ENCODE measurements at places on chromosomes 13 and 19.
A peak's percentile ranks its signal among the peaks of the same experiment; 100 is the strongest.

DNA sequence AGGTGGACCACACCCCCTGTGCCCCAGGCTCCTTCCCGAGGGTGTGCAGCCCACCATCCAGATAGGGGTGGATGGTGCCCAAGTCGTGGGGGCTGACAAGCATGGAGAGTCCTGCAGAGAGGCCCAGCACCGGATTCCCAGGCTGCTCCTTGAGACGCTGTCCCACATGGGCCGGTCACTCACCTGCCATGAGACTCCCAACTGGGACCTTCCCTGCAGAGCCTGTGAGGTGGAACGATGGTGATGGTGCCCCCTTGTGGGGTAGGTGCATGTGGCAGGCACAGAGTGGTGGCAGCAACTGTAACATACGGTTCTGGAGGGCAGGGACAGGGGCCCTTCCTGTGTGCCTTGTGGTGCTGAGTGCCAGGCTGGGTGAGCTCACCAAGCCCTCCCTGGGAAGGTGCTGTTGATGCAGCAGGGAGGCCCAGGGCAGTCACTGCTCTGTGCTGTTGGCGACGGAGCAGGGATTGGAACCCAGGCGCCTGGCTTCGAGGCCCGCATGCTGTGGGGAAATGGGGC lies 33.1 kb downstream of the PPP1R37 start:
- DNase-seq = peak; percentile 26

- no peak for DNase-seq
These were observed 39.5 kb downstream of the DHRS12 start for GRCh38 chr13:51764184-51765141.

- DNase-seq = no peak
These were observed 47.3 kb upstream of the NPAS1 start for GRCh38 chr19:46972311-46972710.

DNA sequence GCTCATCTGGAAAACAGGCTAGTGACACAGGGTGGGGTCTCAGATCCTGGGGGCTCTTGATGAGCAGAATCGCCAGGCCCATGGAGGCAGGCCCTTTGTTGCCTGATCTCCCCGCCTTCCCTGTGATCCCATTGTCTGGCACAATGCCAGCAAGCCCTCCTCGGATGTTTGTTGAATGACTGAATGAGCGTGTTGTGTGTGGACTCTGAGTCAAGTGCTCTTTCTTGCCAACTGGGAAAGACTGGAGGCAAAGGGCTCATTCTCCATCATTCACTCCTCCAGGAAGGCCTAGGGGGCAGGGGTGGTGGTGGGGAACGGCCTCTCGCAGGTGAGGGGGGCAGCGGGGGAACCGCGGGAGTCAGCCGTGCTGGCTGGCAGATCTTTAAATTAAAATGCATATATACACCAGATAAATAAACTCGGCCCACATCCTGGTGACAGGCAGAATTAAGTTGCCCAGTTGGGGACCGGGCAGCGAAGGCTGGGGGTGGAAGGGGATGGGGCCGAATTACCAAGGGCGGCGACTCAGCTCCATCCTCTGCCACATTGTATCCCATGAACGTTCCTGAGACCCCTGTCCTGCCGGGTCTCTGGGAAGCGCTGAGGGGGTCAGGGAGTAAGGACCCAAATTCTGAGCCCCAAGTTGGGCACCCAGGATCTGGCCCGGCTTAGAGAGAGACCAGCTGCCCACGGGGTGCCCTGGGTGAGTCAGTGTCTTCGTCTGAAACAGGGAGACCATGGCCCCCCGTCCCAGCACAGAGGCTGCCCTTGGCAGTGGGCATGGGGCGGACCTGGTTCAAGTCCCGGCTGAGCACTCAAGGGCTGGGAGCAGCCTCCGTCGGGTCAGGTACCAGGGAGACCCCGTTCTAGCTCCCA lies 24.5 kb downstream of the EFNA2 start:
- DNase-seq = no peak

DNA sequence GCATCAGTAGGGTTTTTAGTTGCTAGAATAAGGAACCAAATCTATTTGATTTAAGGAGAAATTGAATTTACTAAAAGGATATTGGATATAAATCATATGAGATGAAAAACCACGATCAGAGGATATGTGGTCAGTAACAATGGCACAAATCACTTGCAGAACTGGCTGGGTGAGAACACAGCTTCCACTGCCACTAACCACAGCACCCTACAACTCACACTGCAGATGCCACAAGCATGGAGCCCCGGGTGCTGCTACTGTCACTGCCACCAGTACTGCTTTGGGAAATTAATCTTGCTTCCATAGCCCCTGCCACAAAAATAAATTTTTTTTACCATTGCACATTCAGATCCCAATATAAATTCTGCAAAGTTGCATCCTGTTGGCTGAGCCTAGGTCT lies 40.6 kb upstream of the KLF12 start:
- no peak for DNase-seq
